ENCODE measurements at places on chromosomes 7 and 10.

GRCh38 chr7:18778594-18778993 lies 283.0 kb downstream of the HDAC9 start:
- DNase-seq = no peak

DNA sequence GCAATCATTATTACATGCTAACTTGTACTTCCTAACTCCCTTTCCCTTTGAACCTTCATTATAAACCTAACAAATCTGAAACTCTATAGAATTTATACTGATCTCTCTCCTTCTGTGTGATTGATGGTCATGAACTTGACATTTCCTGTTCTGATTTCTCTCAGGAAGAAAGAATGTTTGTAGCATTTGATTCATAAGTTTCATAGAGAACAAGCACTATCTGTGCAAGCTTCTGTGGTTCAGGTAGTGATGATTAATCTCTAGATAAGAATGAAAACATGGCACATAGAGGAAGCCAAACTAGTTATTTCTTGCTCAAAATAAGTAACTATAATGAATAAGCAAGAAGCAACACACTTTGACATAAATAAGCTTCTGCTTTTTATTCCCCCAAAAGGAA lies 34.2 kb downstream of the TFPI2 start:
- DNase-seq = no peak

DNA sequence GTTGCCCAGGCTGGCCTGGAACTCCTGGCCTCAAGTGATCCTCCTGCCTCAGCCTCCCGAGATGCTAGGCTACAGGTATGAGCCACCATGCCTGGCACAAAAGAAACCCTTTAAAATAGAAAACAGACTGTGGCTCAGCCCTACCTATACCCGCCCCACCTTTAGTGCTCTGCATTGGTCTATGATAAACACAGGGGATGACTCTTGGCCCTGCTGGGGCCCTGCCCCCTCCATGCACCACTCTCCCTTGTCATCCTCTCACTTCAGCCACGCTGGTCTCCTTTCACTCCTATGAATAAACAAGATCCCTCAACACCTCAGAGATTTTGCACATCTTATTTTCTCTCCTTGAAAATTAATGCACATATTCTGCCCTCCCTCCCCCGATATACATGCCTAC lies 251.4 kb upstream of the KLF14 start:
- no peak for DNase-seq

GRCh38 chr10:69004821-69005220 lies 16.2 kb downstream of the KIFBP start:
- no peak for DNase-seq

DNA sequence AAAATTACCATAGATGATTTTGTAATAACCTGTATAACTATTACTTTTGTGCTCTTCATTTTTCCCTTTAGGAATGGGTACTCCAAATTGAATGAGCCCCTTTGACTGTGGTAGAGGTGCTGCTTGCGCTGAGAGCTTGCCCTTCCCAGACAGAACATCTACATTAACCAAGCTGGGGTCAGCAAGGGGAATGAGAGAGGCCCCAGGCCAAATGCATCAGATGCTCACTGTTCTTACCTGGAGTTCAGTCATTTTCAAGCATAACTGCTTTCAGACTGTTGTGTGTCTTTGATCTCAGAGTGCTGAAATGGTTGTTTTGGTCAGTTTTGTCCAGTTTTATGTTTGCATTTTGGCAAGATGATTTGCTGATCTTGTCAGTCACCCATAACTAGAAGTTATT lies 7.6 kb upstream of the STN1 start:
- DNase-seq = no peak
